BE2C (cell line): ENCODE measurements at places on chromosomes 11 and 22.

- DNase-seq: no peak
Observed at GRCh38 chr11:107621081-107621480, 30.1 kb downstream of the ELMOD1 start.

DNA sequence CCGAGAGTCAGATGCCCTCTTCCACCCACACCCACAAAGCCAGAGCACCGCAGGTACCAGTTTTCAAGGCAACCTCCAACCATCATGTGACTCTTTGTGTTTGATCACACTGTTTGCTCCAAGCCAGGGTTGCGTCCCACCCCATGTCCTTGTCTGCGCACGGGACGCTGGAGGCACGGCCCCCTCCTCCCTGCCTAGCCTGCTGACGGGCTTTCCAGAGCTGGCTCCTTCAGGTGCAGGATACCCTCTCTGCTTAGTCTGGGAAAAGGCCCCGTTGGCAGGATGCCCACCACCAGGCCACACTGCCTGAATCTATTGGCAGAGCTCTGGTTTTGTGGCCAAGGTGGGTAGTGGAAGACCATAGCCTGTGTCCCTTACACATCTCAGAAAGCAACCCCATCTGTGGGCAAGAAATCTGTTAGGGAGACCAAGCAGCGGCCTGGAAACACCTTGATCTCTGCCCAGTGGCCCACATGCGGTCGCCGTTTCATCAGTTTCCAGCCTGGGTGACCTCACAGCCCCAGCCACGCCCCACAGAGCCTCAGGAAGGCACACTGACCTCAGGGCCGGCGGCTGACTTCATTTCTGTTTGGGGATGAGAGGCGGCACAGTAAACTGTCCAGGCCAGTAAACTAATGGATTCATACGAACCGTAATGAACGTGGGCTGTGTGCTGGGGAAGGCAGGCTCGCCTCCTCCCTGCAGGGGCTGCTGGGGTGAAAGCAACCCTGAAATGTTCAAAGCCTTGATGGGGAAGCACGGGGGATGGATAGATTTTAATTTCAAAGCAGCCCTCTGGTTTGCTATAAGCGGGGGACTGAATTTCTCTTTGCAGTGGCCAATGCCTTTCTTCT, 25.8 kb downstream of the CDPF1 start:
- no peak for DNase-seq

- no peak for DNase-seq
Observed at GRCh38 chr11:23554002-23554401, 693.7 kb upstream of the CCDC179 start.

GRCh38 chr11:70467201-70468085, 69.1 kb downstream of the CTTN start:
- DNase-seq: peak; percentile 76

GRCh38 chr22:42697542-42698013, 23.1 kb downstream of the A4GALT start:
- DNase-seq: no peak

DNA sequence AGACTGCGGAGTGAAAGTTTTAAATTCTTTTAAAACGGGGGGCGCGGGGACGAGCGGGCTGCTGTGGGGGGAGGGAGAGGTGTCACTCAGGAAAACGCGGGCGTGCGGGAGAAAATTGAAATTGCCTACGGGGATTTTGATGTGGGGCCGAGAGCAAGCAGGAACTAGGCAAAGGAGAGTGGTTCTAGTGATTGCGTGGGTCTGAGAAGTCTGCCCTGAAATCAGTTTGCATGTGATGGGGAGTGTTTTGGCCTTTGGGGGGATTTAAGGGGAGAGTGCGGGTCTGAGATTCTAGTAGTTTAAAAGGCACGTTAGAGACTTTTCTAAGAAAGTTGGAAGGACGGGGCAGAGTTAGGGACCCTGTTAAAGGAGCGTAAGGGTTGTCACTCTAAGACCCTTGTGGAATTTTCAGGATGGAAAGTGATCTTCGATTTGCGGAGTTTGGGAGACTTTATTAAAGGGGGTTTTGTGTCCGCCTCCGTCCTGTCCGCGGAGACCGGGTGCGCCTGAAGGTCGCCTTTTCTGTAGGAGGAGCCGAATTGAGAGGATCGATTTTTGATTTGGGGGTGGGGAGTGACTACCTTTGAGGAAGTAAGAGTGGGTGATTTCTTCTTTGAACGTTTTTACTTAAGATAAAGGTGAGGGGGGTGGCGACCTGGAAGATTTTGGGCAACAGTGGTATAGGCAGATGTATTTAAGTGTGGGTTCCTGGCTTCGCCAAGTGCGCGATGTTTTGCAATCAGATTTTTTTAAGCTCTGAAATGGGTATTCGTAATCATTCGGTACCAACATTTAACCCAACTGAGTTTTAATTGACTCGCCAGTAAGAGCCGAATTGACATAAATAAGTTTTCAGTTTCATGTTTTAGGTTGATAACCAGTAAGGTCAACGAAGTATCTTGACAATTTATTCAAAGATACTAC, 1.1 kb downstream of the EED start:
- peak; percentile 14 for DNase-seq

DNA sequence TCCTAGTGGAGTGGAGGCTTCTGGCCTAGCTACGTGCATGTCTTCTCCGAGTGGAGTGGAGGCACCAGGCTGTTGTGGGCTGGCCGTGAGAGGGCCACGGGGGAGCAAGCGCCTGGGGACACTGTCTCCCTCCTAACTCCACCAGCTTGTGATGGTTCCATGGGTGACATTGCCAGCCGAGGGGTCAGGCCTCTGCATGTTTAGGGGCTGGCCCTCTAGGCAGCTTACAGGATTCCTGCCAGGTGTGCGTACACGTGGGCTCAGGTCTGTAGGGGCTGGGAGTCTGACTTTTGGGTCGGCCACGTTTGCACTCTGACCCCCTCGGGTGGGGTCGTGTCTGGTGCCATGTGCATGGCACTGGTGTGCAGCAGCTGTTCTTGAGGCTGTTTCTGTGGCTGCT, 31.6 kb downstream of the TBC1D22A start:
- no peak for DNase-seq

GRCh38 chr11:61049859-61050258, 52.4 kb upstream of the CD5 start:
- no peak for DNase-seq

DNA sequence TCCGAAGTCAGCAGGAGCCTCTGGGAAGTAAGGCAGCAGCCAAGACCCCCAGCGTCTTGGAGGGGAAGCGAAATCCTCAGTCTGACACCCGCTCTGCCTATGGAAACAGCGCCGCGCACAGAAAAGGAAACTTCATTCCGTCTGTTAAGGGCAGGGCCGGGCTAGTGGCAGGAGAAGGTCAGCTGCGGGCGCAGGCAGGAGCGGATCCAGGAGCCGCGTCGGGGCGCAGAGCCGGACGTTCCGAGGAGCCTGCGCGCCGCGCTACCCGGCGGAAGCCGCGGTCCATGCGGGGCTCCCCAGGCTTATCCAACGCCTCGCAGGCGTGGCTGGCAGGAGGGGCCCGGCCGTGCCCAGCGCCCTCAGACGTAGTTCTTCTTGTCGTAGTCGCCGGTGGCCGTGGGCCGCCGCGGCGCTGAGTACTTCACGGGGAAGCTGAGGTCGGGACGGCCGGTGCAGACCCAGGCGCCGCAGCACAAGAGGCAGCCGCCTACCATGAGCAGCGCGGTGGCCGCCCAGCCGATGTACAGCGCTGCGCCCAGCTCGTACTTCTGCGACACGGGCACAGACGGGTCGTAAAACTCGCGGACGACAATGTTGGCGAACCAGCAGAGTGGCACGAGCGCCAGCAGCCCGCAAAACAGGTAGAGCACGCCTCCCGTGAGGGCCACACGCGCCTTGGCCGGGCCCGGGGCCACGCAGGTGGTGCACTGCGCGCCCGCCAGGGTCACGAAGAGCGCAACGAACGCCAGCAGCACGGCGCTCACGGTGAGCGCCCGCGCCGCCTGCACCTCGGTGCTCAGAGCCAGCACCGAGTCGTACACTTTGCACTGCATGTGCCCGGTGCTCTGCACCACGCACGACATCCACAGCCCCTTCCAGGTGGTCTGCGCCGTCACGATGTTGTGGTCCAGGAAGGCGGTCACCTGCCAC, 705 bp downstream of the CLDN5 start:
- DNase-seq: no peak

GRCh38 chr11:75384438-75385080, 14.8 kb upstream of the RPS3 start:
- peak; percentile 84 for DNase-seq

GRCh38 chr22:43483669-43484068, 71.9 kb downstream of the MPPED1 start:
- no peak for DNase-seq

DNA sequence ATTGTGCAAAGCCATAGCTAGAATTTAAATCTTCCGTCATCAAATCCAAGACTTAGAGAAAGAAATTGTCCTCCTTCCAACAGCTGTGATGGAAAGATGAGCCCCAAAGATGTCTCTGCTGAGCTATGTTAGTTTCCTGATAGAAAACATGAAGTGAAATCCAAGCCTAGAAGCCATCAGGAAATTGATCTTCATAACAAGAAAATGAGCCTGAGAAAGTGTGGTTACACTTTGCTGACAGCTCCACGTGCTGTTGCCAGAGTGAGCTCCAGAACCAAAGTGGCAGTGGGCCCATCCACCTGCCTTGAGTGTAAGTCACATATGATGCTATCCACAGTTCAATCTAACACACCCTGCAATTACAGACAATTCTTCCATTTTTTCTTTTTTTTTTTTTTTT, 58.0 kb upstream of the UBASH3B start:
- no peak for DNase-seq

DNA sequence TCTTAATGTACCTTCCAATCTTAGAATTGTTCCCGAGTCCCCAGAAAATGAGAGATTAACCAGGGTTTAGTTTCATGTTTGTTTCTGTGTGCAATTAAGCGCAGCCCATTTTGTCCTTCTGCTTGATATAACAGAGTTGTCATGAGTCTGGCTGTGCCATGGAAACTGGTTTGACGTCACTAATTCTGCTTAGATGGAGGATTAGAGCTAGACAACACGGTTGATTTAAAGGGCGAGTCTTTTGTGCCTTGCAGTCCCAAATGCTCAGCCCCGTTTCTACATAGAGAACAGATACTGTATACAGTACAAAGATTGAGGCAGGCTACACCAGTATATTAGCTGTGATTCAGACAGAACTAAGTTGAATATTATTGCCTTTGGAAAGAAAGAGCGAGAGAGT, 45.5 kb upstream of the ALKBH3 start:
- peak; percentile 15 for DNase-seq

- DNase-seq: no peak
Observed at GRCh38 chr11:7089328-7090251, 792 bp downstream of the RBMXL2 start.

DNA sequence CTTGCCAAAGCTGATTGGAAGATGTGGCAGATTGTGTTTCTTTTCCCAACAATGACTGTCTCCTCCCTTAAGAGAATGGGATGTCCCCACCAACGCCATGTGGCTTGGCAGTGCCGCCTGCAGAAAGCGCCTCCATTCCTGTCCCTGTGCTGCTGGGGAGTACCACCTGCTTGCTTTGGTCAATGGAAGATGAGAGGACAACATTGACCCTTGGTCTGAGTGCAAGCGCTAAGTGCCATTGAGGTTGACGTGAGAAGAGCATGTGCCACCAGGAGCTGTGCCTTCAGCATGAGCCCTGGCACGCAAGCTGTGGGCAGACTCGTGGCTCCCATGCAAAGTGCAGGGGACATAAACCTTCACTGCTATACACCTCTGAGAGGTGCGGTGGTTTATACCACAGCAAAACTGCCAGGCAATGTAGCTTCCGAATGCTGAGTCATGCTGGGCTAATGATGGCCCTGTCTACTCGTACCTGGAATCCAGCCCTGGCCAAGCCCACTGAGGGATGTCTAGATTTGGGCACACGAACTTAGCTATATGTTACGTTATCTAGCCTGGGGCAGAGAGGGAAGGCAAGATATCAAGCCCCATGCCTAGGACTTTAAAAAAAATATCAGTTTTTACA, 41.9 kb downstream of the MYEOV start:
- DNase-seq: no peak

- DNase-seq: no peak
Observed at GRCh38 chr22:23419171-23419570, 160.9 kb downstream of the IGLL1 start.

DNA sequence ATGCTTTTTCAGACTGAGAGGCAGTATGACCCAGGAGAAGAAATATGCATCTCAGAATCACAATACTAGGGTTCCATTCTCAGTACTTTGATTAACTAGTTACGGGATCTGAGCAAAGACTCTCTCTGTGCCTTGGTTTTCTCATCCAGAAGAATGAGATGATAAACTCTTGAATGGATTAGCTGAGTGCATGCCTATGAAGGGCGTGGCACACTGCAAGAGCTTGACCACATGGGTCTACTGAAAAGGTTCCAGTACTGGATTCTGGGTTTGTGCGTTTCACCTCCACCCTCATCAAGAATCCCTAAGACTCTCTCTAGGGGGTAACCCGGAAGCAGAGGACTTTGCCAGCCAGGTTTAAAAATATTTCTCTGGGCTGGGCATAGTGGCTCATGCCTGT, 25.6 kb downstream of the PGA5 start:
- DNase-seq: no peak

DNA sequence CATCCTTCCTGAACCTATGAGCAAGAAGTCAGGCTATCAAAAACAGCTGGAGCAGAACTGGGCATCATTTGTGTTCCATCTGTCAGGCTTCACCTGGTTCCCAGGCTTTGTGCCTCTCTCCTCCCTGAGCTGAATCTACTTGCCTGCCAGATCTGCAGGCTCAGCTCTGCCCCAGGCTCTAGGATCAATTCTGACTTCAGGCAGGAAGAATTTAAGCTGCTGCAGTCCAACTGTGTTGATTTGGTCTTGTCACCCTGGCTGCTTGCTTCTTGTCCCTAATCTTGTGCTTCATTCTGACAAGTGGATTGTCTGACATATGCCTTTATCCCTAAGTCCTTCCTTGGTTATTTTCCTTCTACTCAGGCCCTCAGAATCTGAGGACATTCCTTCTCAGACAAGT, 31.6 kb upstream of the CADM1 start:
- DNase-seq: no peak

- no peak for DNase-seq
Observed at GRCh38 chr22:45968751-45969413, 8.1 kb downstream of the WNT7B start.

DNA sequence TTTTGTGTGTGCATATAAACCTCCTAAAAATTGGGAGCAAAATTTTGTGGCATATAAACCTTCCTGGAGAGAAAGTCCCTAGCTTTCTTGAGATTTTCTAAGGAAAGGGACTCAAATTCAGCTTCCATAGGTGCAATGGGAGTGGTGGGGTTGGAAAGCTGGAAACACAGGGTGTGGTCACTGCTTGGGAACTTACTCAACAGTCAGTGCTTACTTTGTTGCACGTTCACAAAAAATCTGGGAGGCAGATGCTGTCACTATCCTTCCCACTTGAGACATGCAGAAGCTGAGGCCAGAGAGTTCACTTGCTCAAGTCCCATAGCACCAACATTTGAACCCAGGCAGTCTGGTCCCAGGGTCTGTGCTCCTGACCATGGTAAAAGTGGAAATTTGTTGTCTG, 3.9 kb upstream of the CATSPERZ start:
- no peak for DNase-seq

GRCh38 chr22:22856364-22856763, 31.3 kb upstream of the IGLL5 start:
- DNase-seq: no peak
